ENCODE measurements at places on chromosomes 7 and 10.

DNA sequence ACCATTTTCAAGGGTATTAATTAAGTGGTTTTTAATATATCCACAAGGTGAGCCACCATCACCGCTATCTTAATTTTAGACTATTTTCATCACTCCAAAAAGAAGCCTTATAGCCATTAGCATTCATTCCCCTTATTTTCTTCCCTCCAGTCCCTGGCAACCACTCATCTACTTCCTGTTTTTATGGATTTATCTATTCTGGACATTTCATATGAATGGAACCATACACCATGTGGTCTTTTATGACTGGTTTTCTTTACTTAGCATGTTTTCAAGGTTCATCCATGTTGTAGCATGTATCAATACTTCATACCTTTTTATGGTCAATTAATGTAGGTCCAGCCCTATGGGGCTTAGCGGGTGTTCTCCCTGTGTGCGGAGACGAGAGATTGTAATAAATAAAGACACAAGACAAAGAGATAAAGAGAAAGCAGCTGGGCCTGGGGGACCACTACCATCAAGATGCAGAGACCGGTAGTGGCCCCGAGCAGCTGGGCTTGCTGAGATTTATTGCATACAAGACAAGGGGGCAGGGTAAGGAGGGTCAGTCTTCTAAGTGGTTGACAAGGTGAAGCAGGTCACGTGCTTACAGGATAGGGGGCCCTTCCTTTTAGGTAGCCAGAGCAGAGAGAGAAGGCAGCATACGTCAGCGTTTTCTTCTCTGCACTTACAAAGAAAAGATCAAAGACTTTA is 14.6 kb downstream of the WBP1L start:
- DNase-seq: no peak

DNA sequence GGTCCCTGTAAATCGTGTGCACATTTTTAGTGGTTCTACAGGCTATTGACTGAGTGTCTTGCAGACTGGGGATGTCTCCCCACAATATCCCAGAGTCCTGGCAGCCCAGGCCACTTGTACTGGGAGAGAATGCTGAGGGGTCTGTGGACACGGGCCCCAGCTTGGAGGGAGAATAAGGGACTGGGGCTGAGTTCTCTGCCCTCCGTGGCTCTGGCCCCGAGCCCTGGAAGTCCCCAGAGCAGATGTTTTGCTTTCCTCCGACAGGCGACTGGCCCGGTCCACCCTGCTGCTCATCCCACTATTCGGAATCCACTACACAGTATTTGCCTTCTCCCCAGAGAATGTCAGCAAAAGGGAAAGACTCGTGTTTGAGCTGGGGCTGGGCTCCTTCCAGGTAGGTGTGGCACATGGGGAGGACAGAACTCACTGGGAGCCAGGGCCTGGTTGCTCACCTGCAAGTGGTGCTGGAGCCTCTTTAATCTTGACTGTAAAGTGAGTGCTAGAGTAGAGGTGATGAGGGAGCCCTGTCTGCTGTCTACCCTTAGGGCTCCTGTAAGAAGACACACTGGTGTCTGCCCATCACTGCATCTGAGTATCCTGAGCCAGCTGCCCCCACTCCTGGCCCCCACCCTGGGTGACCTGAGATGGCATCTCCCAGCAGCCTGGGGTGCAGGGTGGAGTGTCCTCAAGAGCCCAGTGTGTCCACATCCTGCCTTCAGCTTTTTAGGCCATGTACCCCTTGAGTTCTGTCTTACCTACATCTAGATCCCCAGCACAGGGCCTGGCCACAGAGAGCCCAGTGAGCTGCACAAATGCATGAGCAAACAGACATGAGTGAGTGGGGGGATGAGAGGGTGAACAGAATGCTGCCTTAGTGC is 51.1 kb downstream of the ADCYAP1R1 start:
- no peak for DNase-seq

GRCh38 chr7:106010331-106010730 is 47.3 kb downstream of the CDHR3 start:
- DNase-seq: no peak

DNA sequence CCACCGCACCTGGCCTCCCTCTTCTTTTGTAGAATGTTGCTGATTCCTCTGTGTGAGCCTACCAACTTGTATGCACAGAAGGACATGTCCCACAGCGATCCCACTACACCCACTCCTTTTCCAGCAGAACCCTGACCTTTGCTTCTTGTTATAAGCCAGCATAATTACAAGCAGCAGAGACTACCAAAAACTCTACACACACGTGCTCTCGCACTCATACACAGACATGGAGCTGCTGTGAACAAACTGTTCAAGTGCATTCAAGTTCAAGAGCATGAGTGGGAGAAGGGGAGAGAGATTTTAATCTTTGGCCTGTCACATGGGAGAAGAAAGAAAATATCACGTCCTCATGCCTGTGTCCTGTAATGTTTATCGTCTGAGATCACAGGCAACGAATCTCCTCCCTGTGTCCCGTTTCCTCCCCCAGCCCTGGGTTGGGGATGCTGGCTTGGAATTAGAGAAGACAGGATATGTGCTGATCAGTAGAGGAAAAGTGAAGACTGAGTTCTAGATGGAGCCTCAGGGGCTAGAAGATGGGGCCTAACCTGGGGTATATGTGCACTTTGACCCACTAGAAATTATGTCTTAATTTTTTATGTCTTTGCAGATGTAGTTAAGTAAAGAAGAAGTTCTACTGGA is 79.6 kb downstream of the NHLRC2 start:
- no peak for DNase-seq

DNA sequence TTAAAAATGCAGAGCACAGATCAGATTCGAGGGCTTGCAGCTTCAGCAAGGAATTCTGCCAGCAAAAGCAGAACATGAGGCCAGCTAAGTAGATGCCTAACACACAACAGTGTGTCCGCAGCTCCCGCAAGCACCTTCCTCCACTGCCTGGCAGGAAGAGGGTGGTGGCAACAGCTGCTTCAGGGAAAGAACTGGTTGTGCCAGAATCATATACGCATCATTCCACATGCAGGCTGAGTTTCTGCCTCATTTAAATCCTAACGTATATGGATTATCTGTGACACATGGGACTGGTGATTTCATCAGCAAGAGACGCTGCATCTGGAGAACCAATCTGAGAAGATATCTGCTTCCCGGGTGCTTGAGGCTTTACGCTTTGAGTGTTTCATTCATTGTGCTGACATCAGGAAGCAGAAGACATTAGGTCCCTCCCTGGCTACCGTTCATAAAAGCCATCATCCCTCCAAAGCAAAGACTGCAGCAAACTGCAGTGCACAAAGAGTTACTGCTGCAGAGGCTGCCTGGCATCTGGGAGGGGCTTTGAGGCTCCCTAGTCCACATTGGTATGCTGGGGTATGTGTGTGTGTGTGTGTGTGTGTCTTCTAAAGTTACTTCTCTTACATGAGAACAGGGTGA is 78.8 kb downstream of the FAM13C start:
- no peak for DNase-seq

GRCh38 chr10:87596351-87596750 is 63.3 kb upstream of the PAPSS2 start:
- no peak for DNase-seq

DNA sequence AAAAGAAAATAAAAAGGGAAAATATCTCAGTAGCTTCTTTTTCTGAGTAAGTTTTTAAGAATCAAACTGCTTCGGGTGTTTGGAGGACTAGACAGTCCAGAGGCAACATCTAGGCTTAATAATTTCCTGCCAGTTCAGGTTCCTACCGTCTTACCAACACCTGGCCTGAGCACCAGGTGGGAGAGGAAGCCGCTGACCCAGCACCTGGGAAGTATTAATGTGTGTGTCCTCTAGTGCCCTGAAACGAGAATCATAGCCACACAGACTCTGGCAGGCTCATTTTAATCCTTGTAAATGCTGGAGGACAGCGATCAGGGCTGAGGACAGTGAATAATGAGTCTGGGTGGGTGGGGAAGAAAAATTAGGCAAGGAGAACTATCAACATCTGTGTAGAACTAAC is 137.4 kb downstream of the ZNF438 start:
- DNase-seq: no peak

DNA sequence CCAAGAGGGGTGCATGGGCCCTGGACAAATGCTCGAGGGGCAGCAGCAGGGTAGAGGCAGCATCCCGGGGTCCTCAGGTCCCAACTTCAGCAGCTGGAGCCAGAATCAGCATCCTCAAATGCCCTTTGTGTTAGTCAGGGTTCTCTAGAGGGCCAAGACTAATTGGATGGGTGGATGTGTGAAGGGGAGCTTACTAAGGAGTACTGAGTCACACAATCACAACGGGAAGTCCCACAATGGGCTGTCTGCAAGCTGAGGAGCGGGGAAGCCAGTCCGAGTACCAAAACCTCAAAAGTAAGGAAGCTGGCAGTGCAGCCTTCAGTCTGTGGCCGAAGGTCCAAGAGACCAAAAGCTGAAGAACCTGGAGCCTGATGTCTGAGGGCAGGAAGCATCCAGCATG is 162.9 kb upstream of the TCERG1L start:
- DNase-seq: no peak

DNA sequence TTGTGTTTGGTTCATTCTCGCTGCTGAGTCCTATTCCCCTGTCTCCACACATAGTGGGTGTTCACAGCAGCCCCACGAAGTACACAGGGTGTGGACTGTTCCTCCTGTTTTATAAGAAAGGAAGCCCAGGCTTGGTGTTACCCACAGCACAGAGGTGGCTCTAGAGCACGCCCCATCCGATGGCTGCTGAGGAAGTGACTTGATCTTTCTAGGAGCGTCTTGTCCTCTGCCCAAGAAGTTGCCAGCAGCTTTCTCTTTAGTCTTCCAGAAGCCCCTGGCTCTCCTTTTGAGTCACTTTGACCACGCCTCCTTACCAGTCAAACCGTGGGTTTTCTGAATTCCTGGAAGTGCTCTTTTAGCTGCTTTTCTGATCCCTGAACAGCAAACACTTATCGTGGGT is 94.0 kb downstream of the GRK5 start:
- peak; percentile 52 for DNase-seq

DNA sequence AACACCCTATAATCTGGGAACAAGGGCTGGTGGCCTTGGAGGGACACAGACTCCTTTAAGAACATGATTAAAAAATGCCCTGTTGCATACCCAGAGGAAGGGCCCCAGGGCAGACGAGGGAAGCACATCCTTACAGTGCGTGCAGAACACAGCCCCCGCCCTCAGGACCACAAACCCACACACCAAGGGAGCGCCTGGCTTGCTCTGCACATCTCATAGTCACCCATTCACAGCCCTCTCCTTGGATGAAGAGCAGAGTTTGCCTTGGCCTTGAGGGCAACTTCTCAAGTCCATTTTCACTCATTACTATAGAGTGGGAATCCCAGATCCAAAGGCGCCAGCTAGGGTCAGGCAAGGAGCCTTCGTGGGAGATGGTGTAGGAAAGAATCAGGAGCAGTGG is 6.3 kb upstream of the VSIR start:
- no peak for DNase-seq

GRCh38 chr7:142790555-142790954 is 19.8 kb downstream of the PRSS2 start:
- DNase-seq: no peak

DNA sequence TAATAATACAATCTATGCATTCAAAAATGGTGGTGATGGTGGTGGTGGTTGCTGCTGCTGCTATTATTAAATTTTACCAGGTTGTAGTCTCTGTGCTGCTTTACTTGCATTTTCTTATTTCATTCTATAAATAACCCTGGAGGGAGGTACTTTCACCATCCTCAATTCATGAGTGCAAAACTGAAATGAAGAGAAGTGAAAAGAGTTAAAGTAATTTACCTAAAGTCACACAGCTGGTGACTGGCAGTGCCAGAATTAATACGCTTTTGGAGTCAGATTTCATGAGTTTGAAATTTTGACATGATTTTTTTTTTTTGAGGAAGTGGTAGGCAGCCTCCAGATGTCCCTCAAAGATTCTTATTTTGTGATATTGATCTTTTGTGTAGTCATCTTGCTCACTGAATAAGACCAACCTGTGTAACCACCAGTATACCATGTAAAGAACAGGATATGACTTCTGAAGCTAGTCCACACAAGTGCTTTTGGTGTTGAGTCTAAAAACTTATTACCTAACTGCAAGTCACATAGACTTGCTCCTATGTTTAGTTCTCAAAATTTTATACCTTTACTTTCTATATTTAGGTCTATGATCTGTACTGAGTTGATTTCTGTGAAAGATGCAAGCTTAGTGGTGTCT is 218.8 kb downstream of the ZWINT start:
- no peak for DNase-seq

DNA sequence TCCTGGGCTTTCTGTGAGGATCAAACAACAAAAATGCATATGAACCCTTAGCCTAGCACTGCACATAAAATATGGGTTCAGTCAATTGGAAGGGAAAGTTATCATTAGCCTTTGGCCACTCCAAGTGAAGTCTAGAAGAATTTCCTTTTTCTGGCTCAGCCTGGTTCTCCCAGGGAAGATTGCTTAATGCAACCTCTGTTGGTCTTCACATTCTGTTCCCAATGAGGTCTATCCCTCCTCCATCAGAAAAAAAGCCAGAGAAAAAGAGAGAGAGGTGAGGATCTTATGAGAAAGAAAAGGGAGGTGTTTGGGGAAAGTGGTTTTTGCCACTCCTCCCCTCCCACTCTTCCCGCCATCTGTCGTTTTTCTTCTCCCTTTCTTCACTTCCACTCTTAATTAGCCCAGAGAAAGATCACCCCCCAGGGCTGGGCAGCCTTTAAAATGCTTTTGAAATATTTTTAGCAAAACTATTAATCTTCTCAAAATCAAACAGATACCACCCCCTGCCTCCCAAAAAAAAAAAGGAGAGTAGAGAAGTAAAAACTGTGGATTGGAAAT is 31.1 kb downstream of the CPVL start:
- no peak for DNase-seq

GRCh38 chr7:29454899-29455451 is 108.7 kb upstream of the PRR15 start:
- DNase-seq: no peak

DNA sequence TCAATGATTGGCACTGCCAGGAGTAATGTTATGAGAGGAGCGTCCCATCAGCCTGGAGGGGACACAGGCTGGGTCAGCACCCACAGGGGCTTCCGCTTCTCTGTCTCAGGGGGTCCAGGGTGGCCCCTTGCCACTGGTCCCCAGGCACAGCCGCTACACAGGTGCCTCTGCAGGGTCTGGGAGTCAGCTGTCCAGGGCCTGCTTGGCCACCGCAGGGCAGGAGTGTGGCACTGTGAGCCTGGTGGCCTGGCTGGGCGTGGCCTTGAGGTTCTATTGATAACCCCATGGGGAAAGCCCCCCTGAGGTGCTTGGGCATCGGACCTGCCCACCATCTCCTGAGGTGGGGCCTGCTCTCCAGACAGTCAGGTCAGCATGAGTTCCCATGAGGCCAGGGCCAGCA is 136.6 kb downstream of the LHPP start:
- no peak for DNase-seq
